Activated CD4-positive, alpha-beta T cell treated with anti-CD3 and anti-CD28 coated beads, Interleukin-2, amount 10 ng/mL, durations not matched to agents 7 days and 5 days (primary cell): ENCODE measurements at places on chromosomes 4 and X. TPM values are rescaled to one million over a fixed set of nuclear protein-coding genes. Genes with fewer than 3 reads are reported as not detected.

Gene UBL4A
- 47.3 TPM for total RNA-seq

Gene FGF5
- not detected for total RNA-seq

Gene MAGEA9B
- total RNA-seq: not detected

DNA sequence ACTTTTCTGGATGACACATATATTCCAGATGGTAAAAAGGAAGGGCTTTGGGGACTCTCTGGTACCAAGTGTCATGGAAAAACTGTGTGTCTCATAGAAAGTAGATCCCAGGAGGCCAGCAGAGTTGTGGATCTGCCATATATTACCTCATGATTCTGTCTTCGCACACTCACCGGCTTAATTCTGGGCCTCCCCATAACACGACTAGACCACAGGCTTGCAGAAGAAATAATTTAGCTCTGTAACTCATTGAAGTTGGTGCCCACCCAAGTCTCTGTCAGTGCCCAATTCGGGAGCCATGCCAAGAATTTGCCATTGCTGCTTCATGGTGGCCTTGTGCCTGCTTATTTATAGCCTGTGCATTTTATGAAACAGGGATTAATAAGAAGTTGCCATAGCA is 104.5 kb downstream of the AR start:
- no peak overlapping the region for H3K27ac ChIP-seq
- no peaks in the 10 kb centered on the region for H3K27me3 ChIP-seq
- no peaks in the 10 kb centered on the region for H3K4me1 ChIP-seq
- H3K4me3 ChIP-seq: no peak overlapping the region

DNA sequence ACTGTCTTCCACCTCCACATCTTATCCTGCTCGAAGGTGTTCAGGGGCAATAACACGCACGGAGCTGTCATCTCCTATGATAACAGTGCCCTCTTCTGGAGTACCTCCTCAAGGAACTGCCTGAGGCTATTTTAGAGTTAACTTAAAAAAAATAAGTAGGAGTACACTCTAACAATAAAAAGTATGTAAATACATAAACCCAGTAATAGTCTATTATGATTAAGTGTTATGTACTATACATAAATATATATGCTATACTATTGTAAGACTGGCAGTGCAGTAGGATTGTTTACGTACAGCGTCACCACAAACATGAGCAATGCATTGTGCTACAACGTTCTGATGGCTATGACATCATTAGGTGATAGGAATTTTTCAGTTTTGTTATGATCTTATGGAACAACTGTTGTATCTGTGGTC is 34.5 kb upstream of the TLR2 start:
- H3K27ac ChIP-seq: no peak overlapping the region
- H3K4me1 ChIP-seq: peaks cover 33% of the 10 kb centered on the region
- H3K36me3 ChIP-seq: no peaks in the 10 kb centered on the region
- H3K27me3 ChIP-seq: no peaks in the 10 kb centered on the region
- peak; percentile 19 for DNase-seq

DNA sequence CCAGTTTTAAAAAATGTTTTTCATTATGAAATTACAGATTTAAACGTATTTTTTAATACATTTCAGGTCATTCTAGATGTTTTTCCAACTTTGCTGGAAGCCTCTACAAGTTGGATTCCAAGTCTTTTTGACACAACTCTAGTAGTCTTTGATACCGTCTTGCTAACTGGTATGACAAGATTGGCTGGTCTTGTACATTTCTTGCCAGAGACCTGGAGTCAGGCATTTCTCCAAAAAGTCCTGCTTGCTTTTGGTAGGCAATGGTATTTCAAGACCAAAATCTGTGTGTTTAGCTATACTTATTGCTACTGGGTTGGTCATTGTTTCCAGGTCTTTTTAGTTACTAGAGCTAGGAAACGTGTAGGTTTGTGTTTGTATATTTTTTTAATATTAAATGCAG is 64.6 kb downstream of the SLAIN2 start:
- no peak overlapping the region for H3K4me3 ChIP-seq
- peaks cover 5% of the 10 kb centered on the region for H3K4me1 ChIP-seq
- no peaks in the 10 kb centered on the region for H3K27me3 ChIP-seq
- no peak for DNase-seq
- H3K27ac ChIP-seq: no peak overlapping the region
- H3K36me3 ChIP-seq: peaks cover 37% of the 10 kb centered on the region

GRCh38 chrX:107480272-107480671 is 30.8 kb downstream of the FRMPD3 start:
- no peak for DNase-seq
- no peak overlapping the region for H3K27ac ChIP-seq
- H3K27me3 ChIP-seq: peaks cover 2% of the 10 kb centered on the region
- no peaks in the 10 kb centered on the region for H3K36me3 ChIP-seq
- no peaks in the 10 kb centered on the region for H3K4me1 ChIP-seq
- no peak overlapping the region for H3K4me3 ChIP-seq

GRCh38 chrX:109187473-109188168 is 294.3 kb downstream of the GUCY2F start:
- no peaks in the 10 kb centered on the region for H3K4me1 ChIP-seq
- H3K27ac ChIP-seq: no peak overlapping the region
- H3K4me3 ChIP-seq: no peak overlapping the region
- H3K36me3 ChIP-seq: no peaks in the 10 kb centered on the region

DNA sequence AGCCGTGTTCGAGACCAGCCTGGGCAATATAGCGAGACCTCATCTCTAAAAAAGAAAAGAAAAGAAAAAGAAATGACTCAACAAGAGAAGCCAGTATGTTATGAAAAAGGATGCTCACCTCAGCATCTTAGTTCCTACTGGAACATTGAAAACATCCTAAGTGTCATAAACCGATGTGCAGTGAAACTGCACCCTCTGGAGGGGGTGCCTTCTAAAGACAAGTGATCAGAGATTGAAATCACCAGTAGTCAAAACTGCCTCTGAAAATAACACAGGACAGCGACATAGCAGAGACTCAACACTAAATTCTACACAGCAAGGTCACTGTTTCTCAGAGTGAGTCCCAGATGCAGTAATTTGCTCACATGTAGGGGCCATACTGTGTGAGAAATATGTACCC is 28.0 kb upstream of the ATP6AP2 start:
- H3K4me1 ChIP-seq: no peaks in the 10 kb centered on the region
- no peak overlapping the region for H3K27ac ChIP-seq
- no peak overlapping the region for H3K4me3 ChIP-seq
- no peaks in the 10 kb centered on the region for H3K27me3 ChIP-seq
